ENCODE measurements at places on chromosomes 1 and 21. TPM values are rescaled to one million over a fixed set of nuclear protein-coding genes. Genes with fewer than 3 reads are reported as not detected.

VPS26C gene
- total RNA-seq = 45.2 TPM

C4BPA gene
- not detected for total RNA-seq

ST6GALNAC3 gene
- total RNA-seq = 9.3 TPM

HSD3B2 gene
- not detected for total RNA-seq

EDARADD gene
- total RNA-seq = 0.63 TPM

KRTAP24-1 gene
- not detected for total RNA-seq

NKAIN1 gene
- total RNA-seq = not detected

GRIK3 gene
- 0.55 TPM for total RNA-seq

CCDC24 gene
- total RNA-seq = 1.6 TPM

VHLL gene
- not detected for total RNA-seq

LENEP gene
- not detected for total RNA-seq

Measured in right atrium auricular region (tissue), 2 donors.